Activated CD4-positive, alpha-beta T cell treated with anti-CD3 and anti-CD28 coated beads, Interleukin-2, amount 10 ng/mL, durations not matched to agents 7 days and 5 days (primary cell): ENCODE measurements at places on chromosomes 1 and 21.

- no peak for DNase-seq
Measured at GRCh38 chr1:208787219-208787618, 543.0 kb upstream of the PLXNA2 start.

- DNase-seq, result no peak
Measured at GRCh38 chr21:43574741-43575472, 84.4 kb downstream of the HSF2BP start.

GRCh38 chr1:95380909-95381308 lies 146.9 kb downstream of the RWDD3 start:
- no peak for DNase-seq

DNA sequence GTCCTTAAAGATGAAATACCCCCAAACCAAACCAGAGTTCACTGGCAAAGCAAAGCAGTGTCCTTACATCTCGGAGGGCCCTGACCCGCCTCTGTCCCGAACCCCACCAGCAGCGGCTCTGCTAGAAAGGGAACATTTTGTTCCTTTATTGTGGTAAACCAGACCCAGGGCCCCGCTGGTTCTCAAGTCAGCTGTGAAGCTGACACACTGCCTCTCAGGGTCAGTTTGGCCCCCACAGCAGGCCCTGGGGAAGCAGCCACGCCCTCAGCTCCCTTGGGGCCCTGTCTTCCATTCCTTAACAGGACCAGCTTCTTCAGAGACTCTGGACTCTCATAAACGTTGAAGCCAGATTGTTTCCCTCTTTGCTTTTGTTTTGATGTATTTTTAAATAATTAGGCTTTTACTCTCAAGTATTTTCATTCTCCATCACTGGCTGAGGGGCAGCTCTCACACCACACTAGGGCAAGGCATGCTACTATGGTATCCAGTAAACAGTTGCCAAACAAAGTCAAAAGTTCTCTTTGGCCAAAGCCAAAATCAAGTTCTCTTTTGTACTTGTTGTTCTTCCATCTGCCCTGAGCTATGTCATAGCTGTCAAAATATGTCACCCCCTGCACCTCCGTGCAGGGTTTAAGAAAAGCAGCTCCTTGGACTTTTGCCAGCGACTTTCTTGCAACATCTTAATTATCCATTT lies 61.1 kb upstream of the ANGPTL1 start:
- no peak for DNase-seq
